ENCODE measurements at places on chromosomes 5 and 9. TPM values are rescaled to one million over a fixed set of nuclear protein-coding genes. Genes with fewer than 3 reads are reported as not detected.
A peak's percentile ranks its signal among the peaks of the same experiment; 100 is the strongest.

- no peak for DNase-seq
Observed at GRCh38 chr9:79166005-79166404, 405.8 kb upstream of the TLE4 start.

- peak; percentile 38 for DNase-seq
Observed at GRCh38 chr5:139882961-139883539, 87.4 kb downstream of the PSD2 start.

GRCh38 chr5:131381777-131382176 is 117.9 kb downstream of the CDC42SE2 start:
- DNase-seq: no peak

- no peak for DNase-seq
Observed at GRCh38 chr5:106880656-106881055, 790.1 kb downstream of the EFNA5 start.

- no peak for DNase-seq
Observed at GRCh38 chr5:14908172-14908571, 36.6 kb upstream of the ANKH start.

DNA sequence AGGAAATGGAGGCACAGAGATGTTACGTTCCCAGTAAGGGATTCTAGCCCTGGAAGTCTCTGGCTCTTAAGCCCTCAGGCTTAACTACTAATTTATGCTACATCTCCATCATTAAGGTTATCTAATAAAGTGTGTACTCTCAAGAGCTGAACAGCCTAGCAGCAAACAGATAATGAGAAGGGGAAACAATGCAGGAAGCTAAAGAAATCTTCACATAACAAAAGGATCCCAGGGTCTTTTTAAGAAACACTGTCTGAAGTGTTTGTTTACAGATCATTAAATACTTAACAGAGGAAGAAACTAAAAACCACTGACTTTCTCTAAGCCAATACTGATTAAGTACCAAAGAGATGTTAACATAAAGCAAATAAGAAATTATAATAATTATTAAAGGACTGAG is 129.0 kb downstream of the PAPPA start:
- no peak for DNase-seq

DNA sequence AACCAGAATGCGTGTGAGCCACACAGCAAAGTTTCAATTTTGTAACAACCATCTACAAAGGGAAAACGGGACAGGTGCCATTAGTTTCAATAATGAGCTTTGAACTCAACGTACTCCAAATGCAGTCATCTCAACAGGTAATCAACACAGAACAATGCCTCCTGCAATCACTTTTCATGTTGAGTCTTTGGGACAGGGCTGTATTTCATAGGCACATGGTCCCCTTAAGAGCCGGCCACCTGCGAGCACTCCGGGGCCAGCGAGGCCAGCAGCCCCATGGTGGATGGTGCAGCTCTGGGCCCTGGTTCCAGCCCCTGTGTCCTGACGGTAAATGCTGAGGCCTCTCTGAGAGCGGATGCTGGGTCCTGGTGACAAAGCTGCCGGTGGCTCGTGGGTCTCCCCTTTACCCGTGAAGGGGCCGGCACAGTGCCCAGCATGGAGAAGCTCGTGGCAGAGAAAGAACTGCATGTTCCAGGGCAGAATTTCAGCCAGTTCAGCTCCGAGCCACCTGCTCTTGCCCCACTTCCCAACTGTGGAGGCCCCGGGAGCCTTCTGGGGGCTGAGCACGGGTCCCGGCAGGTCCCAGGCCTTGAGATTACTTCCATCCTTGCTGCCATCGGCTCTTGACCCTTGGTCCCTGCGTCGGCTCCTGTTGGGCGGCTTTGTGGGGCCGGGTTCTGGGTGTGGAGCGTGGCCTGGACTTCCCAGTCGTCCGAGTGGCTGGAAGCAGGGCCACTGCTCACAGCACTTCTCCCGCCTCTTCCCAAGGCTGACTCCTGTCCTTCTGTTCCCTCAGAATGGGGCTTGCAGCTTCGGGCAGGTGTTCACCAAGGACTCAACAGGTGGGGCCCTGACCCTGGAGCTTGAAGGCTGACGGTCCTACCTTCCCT is 26.1 kb upstream of the RNU6ATAC start:
- no peak for DNase-seq

DNA sequence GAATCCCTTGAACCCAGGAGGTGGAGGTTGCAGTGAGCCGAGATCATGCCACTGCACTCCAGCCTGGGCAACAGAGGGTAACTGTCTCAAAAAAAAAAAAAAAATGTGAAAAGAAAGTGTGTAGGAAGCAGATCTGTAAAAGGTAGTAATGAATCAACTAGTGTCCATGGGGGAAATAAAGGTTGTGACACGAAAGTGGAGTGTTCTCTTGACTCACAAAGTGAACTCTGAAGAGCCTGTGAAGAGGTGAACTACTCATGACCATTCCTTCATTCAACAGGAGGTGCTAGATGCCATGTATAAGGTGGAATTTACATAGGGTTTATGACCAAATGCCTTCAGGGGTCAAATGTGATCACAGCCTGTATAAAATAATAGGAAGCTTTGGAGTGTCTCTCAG is 12.8 kb downstream of the IQGAP2 start:
- no peak for DNase-seq

DNA sequence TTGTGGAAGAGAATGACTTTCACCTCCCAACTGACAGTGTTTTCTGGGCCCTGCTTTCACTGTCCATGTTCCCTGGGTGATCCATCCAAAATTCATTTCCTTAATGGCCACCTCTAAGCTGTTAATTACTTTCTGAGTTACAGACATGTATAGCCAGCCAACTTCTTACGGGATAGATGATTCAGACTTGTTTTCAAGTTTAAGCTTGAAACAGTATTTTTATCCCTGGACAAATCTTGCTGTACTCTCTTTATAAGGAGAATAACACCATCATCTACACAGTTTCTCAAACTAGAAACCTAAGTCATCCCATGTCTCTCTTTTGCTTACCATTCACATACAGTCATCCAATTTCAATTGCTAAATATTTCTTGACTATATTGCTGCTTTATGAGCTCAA is 6.9 kb downstream of the FAM174A start:
- DNase-seq: no peak

GRCh38 chr5:180138976-180139730 is 67.6 kb upstream of the RNF130 start:
- no peak for DNase-seq

DNA sequence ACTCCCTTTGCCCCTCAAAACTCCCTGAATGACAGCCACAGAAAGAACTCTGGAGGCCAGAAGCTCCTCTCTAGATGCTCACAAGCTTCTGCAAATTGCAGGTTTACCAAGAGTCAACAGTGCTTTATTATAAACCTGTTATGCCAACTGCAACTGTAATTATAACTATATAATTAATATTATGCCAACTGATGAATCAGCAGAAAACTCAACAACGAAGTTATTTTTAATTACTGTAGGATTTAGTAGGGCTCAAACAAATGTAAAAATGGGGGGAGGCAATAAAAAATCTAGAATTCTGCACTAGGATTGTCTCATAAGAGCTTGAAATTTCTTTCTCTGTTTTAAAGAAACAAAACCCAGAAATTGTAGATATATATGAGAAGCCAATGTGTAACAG is 37.0 kb upstream of the OR2K2 start:
- DNase-seq: no peak

GRCh38 chr5:956941-957747 is 51.5 kb upstream of the NKD2 start:
- DNase-seq: peak; percentile 77

- no peak for DNase-seq
Observed at GRCh38 chr9:16386007-16386826, 484.3 kb downstream of the BNC2 start.

- DNase-seq: no peak
Observed at GRCh38 chr5:181054138-181054537, 14.1 kb downstream of the BTNL9 start.

- no peak for DNase-seq
Observed at GRCh38 chr9:129987047-129987446, 55.9 kb downstream of the FNBP1 start.

DNA sequence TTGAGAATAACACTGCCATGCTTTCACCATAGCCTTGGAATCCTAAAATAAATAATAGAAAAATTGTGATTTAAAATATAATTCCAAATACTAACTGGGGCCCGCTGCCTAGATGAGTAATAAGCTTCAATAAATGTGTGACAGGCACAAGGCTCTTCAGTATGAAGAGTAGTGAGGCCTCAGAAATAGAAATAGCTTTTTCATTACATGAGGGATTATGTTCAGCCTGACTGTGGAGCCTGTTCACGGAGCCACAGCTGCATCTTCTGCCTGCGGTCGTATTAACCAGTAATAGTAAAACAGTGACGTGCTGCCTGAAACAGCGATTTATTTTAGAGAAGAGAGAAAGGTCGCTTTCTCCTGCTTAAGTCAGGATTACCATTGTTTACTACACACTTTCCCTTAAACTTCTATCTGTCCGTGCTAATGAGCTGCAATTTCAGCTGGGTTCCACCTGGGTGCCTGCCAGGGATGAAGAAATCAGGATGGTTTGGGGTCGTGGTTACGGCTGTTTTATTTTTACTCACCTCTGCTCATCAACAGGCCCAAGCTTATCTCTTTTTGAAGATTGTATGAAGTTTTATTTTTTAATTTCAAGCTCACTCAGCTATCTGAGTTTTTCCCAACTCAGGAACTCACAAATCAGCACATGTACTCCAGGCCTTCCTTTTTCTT is 284.9 kb upstream of the WWC1 start:
- peak; percentile 34 for DNase-seq

DNA sequence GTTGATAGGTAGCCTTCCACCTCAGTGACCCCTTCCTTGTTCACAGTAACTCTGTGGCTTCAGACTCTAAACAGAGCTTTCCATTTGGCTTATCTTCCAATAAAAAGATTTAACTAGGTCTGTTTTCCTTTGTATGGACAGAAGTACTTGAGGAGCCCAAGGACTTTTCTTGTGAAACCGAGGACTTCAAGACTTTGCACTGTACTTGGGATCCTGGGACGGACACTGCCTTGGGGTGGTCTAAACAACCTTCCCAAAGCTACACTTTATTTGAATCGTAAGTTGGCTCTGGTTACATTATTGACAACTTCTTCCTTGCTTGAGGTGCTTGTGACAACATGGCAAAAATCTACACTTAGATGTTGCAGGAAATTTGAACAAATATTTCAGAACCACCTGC is 39.4 kb downstream of the OSMR start:
- DNase-seq: no peak

DNA sequence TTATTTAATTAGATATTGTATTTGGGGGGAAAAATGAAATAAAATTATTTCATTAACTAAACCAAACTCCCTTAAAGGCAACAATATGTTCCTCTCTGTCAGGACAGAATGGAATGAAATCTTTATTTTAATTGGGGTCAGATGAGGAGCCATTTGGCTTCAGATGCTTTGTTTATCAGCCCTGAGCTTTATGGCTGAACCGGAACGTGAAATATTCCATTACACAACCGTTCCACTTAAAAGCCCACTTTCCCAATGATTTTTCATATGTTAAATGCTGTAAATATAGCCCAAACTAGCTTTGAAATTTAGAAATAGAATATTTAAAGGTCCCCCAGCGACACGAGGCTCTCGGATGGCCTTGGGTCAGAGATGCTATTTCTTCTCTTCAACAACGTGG is 149.5 kb downstream of the CRB2 start:
- peak; percentile 43 for DNase-seq

DNA sequence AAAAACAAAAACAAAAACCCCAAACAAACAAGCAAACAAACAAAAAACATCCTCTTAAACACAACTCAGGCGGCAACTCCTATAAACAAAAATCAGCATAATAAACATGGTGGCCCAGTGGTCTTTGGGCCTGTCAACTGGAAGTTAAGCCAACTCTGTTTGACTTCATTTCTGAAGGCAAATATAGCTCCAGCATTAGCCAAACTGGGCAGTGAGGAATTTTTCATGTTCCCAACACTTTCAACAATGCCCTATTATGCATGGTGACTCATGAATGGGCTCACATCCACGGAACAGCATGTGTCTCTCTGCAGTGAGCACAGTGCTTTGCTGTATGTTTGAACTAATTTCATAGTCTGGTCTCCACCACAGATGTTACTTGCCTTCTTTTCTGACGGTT is 143.9 kb upstream of the STC2 start:
- DNase-seq: peak; percentile 17

DNA sequence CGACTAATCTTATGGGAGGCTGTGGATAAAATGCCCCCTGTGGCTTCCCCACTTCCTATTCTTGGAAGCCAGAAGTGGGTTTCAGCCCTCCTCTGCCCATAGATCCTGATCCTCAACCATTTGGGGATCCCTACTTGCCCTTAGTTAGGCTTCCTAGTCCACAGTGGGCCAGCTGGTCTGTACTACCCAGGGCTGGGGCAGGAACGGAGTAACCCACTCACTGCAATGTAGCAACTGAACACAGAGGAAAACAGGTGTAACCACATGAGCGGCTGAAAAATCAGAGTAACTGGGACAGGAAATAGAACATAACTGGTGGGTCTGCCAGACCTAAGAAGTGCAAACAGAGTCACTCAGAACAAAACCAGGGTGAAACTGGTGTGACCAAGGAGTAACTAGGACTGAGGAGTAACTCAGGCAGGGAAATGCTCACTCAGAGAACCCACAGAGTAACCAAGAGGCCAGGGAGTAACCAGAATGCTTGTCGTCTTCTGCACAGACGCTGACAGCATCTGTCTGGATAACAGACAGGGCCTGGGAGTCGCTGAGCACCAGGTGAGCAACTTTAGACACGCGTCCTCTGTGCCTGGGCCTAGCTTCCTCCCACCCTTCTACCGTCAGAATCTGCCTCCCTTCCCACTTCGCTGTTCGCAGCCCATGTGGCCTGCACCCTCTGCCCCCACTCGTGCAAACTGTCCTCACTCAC is 1.0 kb downstream of the AQP3 start:
- no peak for DNase-seq

DNA sequence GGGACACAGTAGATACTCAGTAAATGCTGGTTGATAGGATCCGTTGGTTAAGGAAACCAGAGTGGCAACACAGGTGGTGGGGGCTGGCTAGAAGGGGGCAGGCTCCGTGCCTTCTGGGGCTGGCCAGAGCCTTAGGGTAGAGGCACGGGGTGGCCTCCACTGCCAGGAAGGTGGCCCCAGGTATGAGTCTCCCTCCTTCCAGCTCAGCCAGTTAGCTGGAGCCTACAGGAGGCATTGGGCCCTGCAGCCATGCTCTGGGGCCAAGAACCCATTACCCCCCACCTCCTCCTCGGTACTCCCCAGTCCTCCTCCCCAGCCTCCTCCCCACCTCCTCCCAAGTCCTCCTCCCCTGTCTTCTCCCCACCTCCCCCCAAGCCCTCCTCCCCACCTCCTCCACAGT is 27.7 kb downstream of the CXXC5 start:
- DNase-seq: no peak

PPP3R2 gene
- not detected for polyA plus RNA-seq

C9orf153 gene
- polyA plus RNA-seq: 0.54 TPM

ABO gene
- 5.2 TPM for polyA plus RNA-seq

GRIN1 gene
- polyA plus RNA-seq: 0.49 TPM

NEUROG1 gene
- polyA plus RNA-seq: not detected

TMEM215 gene
- not detected for polyA plus RNA-seq

MEGF10 gene
- polyA plus RNA-seq: 1.0 TPM

SPINK13 gene
- 1.2 TPM for polyA plus RNA-seq

BTNL8 gene
- polyA plus RNA-seq: 1.1 TPM

DDX4 gene
- polyA plus RNA-seq: not detected

DENND4C gene
- polyA plus RNA-seq: 51.9 TPM

CFAP157 gene
- 9.2 TPM for polyA plus RNA-seq

SLC22A4 gene
- polyA plus RNA-seq: 3.1 TPM

ASPN gene
- 13.9 TPM for polyA plus RNA-seq
